CD4-positive, alpha-beta T cell treated with Interleukin-17A for 1 hour (primary cell): ENCODE measurements at places on chromosomes 6 and 20.
A peak's percentile ranks its signal among the peaks of the same experiment; 100 is the strongest.

DNA sequence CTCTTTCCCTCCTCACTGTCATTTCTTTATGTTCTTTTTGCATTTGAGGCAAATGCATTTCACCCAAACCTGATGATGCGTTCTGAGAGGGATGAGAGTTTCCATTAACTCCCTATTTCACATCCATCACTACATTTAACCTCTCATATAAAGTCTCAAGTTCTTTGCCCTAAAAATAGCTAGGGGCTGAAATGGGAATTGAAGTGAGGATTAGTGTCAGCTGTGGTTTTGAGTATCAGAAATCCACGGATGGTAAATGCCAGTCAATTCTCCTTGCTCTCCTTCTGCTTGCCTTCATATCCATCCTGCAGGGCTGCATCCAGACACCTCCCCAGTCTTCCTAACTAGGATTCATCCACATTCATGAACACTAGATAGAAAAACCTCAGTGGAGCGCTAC is 10.0 kb upstream of the DTNBP1 start:
- DNase-seq = no peak

GRCh38 chr20:22446613-22447446 is 137.5 kb downstream of the FOXA2 start:
- DNase-seq = no peak

- no peak for DNase-seq
These were observed 6.0 kb downstream of the HRH3 start for GRCh38 chr20:62214067-62214466.

DNA sequence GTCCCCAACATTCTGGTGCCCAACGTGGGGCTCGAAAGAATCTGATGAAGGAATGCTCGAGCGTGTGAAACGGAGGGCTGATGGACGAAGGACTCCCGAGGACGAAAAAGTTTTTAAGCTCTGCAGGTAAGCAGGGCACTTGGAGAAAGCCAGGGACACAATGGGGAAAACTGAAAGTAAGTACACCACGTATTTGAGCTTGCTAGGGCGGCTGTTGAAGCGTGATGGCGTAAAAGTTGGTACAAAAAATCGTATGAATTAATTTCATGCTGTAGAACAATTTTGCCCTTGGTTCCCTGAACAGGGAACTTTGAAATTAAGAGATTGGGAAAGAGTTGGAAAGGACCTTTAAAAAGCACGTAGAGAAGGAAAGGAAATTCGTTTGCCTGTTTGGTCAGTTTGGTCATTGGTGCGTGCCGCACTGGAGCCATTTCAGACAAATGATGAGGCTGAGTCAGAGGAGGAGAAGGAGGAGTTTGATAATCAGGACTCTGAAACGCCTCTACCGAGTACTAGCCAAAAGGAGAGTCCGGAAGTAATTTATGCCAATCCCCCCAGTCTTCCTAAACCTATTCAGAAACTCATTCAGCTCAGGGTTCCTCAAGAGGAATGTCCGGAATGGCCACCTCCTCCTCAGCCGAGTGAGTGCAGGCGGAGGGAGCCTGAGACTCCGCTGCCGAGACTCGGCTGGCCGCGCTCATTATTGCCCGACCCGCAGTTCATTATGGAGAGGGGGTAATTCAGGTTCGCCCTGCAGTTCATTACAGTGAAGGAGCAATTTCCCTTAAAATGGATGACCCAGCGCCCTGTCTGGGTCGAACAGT is 59.2 kb upstream of the PRSS16 start:
- peak; percentile 51 for DNase-seq

DNA sequence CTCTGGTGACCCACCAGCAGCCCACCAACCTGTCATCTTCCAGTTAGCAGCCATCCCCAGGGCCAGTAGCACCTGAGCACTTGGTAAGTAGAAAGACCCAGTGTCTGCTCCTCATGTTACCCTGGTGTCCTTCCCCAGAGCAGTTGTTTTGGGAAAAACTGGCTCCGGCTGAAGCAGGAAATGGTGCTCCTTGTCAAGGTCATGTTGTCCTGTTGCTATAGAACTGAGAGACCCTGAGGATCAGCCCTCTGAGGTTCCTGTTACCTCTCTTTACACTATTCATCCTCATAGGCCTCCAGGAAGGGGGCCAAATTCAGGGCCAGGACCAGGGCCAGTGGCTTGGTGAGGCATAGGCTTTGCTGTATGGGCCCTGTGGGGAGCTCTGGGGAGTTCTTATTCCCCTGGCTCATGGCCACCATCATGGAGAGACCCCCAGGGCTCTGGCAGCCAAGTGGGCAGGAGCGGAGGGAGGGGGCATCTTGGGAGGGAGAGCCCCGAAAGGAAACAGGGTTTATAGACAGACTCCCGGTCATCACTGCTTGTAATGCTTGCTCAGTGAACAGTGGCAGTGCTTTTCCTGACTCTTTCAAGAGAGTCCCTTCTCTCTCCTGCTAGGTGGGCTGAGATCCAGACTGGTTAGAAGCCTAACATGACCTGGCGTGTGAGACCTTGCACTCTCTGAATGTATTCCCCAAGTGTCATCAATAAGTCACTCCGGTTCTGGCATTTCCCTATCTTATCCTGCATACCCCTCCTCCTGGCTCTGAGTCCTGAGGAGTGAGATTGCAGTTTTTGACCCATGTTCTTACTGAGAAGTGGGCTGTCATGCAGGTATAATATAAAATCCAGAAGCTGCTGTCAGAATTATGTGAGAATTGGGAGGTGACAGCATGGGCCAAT is 50.7 kb downstream of the PPARD start:
- DNase-seq = no peak

GRCh38 chr20:14637441-14637840 is 300.0 kb upstream of the FLRT3 start:
- DNase-seq = no peak

- no peak for DNase-seq
These were observed 11.9 kb upstream of the RBBP8NL start for GRCh38 chr20:62439218-62439617.

DNA sequence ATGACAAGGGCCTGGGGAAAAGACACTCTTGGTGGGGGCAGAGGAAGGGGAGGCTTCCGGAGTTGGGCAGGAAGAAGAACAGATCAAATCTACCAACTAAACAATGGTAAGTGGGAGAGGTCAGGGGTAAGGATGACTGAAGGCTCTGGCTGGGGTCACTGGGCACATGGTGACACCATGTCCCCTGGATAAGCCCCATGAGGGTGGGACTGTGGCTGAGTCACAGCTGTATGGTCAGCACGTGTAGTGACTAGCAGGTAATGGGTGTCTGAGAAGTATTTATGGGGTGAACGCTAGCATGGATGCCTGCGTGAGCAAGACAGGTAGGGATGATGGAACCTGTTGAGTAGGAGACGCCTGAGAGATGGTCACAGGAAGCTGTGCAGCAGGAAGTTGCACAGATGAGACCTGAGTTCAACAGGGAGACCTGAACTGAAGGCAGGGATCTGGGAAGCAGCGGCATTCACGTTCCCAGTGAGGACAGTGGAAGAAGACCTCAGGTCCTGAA is 64.5 kb upstream of the SNX9 start:
- DNase-seq = no peak

DNA sequence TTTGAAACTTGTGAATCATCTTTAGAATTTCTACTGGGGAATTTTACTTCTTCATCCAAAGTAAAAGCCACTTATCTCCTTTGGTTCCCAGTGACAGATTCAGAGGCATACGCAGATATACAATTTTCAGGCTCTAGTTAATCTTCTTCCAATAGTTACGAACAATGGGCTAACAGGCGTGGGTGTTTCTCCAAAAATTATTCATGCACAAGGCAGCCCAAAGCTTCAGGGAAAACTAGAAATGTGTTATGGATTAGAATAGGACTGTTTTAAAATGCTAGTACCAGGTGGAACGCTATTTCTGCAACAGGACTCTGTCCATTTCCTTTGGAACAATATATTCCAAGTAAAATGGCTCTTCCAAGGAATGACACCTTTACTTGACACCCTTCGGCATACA is 102.2 kb downstream of the ZNF217 start:
- no peak for DNase-seq

- DNase-seq = no peak
These were observed 164.1 kb downstream of the SYNDIG1 start for GRCh38 chr20:24633521-24633920.

- no peak for DNase-seq
These were observed 897 bp upstream of the SEL1L2 start for GRCh38 chr20:13991311-13991710.

- DNase-seq = no peak
These were observed 401.1 kb downstream of the CD83 start for GRCh38 chr6:14518515-14519217.

GRCh38 chr6:109962271-109962670 is 15.8 kb upstream of the GPR6 start:
- DNase-seq = no peak

GRCh38 chr6:55953335-55953734 is 77.9 kb upstream of the BMP5 start:
- no peak for DNase-seq

DNA sequence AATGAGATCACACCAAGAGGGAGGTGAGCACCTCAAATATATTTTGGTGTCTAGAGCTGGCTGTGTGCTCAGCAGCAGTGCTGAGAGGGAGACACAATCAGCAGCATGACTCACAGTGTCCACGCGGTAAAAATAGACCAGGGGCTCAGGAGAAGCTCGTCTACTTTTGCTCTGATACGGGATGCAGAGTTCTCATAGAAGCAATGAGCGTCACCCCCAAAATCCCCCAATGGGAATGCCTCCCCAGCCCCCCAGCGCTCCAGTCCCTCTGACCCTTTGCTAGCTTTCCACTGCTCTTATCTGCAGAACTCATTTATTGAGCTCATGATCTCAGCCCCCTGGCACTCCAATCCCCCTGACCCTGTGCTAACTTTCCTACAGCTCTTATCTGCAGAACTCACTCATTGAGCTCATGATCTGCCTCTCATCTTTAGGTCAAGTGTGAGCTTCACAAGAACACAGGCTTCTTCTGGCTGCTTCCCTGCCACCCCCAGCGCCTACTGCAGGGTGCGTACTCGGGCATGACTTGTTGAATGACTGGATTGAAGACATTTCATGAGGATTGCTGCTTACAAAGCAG is 34.0 kb downstream of the SYNDIG1 start:
- DNase-seq = no peak

- DNase-seq = no peak
These were observed 52.7 kb downstream of the CDH22 start for GRCh38 chr20:46255440-46256104.

DNA sequence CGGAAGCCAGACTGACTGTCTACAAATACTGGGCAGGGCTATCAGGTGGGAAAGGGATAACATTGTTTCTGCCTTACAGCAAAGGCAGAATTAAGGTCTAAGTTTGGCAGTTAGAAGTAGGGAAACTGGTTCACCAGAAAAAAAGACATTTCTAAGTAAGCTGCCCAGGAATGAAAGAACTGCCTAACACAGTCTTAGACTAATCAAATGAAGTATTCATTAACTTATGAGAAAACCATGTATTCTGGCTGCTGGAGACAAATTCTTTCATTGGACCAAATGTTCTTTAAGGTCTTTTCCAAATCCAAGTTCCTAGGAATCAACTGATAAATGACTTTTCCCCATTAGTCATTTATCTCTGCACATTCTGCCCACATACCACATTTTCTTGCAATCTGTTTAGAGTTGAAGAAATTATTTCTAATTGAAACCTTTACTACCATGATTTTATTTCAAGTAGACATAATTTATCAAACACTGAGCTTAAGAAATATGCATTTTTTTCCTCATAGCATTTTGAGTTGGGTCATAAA is 120.3 kb upstream of the OGFRL1 start:
- no peak for DNase-seq
